Stimulated activated CD8-positive, alpha-beta memory T cell treated with anti-CD3 and anti-CD28 coated beads, Interleukin-4, amount 100 ng/mL, for 1 hour (primary cell): ENCODE measurements at places on chromosomes 5 and 9.
A peak's percentile ranks its signal among the peaks of the same experiment; 100 is the strongest.

DNA sequence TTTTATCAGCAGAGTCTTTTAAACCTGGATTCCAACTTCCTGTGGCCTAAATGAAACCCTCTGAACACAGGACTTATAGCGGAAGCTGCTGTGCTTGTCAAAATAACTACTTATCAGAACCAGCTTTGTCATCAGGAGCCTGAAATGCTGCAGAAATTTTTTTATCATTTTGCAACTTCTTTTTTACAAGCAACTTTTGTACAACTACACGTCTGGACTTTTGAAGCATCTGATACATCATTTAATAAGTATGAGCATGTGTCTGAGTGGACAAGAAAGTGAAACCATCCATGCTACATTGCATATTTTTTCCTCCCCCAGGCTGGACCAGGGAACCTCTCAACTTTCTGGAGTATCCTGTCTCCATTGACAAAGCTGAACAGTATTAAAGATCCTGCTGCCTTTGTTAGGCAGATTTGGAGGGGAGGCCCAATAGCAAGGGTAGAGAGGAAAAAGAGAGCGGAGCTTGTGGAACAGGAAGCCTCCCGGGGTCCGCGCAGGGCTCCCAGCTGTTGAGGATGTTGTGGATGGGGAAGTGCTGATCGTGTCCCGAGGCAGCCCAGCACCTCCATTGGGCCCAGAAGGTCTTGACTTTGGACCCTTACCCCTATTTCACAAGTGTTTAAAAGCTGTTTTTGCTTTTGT lies 196.6 kb downstream of the MSX2 start:
- no peak for DNase-seq

GRCh38 chr5:132748522-132749000 lies 1.3 kb downstream of the CCNI2 start:
- DNase-seq: no peak

DNA sequence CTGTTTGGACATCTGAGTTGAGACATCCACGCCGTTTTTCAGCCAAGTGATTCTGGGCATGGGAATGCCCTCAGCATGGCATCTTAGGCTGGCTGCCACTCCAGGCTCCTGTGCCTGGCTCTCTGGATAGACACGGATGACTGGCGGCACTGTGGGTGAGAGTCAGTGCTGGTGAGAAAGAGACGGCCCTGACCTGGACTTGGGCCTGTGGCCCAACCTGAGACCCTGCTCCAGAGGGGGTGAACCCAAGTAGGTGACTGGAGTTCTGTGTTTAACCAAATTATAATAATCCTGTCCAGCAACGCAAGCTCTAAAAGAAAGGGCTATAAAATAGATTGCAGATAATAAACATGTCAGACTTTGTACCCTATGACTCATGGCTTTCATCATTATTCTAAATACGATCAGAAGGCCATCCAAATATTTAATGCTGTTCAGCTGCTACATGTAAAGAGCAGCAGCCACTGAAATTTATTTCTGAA lies 173.9 kb downstream of the HSPA4 start:
- no peak for DNase-seq

DNA sequence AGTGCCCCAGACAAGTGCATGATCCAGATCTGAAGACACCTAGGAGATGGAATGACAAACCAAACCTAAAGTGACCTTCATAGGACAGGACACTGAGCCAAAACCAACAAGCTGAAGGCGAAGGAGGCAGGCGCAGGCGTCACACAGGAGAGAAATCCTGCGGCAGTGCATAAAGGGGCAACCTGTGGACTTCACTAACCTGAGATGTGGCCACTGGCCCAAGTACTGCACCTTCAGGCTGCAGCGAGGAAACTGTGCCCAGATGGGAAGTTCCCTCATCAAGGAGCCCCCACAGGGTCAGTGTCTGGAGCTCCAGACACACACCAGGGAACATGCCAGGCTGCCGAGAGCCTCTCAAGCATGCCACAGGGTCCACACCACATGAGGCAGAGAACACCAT lies 3.7 kb downstream of the IPPK start:
- no peak for DNase-seq

- DNase-seq: peak; percentile 64
These were observed at the start of gene NOTCH1 for GRCh38 chr9:136545965-136546696. TSS of gene NOTCH1 (minus strand) at chr9:136546048. CDS start at chr9:136545786, 262 bp downstream.

DNA sequence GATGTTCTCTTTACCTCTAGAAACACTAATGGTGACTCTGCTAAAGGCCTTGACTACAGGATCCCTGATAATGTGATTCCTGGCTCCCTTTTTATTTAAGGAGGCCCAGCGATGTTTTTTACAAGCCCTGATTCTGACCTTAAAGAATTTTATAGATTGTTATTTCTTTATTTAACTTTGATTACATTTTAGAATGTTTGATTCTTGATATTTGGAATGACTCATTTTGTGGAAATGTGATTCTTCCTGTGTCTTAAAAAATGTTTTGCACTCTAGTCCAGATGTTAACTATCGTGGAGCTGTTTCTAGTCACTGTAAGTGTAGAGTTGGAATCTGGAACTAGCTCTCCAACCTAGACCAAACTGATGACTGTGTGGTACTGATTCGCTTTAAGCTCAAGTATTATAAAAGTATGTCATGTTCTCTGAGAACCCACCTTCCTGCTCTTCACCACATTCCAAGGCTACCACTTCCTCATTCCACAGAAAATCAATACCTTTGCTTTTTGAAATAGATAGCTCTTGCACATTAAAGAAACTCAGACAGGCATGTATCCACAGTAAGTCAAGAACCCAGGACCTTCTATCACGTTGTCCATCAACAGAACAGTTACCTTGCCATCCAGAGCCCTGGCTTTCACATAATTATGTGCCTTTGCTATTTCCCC lies 65.2 kb downstream of the JMY start:
- no peak for DNase-seq

- DNase-seq: no peak
These were observed 201.8 kb downstream of the FOXD4L6 start for GRCh38 chr9:40926404-40927259.

GRCh38 chr9:133667759-133668450 lies 31.7 kb downstream of the DBH start:
- no peak for DNase-seq

GRCh38 chr5:78657201-78657600 lies 8.6 kb upstream of the LHFPL2 start:
- DNase-seq: no peak

DNA sequence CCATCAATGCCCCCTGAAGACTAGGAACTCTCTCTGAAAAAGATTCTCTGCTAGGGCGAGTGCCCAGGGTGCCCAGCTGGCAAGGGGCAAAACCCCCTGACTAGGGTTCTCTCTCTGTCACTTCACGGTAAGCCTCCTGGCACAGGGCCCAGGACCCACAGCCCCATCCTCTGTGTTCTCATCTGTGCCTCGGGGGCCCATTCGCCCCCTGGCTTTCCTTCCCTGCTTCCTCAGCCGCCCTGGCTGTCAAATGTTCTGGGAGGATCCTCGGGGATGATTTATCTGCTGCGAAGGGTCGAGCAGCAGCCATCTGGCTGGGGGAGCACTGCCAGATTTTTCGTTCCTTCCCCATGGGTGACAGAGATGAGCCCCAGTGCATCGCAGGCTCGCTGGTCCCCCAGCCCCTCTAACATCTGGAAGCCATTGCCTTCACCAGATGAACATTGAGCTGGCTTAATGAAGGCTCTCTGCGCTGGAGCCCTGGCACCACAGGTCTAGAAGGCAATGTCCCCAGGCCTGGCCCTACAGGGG lies 24.2 kb downstream of the HMCN2 start:
- no peak for DNase-seq

- no peak for DNase-seq
These were observed 229.0 kb downstream of the TSSK1B start for GRCh38 chr5:113205807-113206206.

DNA sequence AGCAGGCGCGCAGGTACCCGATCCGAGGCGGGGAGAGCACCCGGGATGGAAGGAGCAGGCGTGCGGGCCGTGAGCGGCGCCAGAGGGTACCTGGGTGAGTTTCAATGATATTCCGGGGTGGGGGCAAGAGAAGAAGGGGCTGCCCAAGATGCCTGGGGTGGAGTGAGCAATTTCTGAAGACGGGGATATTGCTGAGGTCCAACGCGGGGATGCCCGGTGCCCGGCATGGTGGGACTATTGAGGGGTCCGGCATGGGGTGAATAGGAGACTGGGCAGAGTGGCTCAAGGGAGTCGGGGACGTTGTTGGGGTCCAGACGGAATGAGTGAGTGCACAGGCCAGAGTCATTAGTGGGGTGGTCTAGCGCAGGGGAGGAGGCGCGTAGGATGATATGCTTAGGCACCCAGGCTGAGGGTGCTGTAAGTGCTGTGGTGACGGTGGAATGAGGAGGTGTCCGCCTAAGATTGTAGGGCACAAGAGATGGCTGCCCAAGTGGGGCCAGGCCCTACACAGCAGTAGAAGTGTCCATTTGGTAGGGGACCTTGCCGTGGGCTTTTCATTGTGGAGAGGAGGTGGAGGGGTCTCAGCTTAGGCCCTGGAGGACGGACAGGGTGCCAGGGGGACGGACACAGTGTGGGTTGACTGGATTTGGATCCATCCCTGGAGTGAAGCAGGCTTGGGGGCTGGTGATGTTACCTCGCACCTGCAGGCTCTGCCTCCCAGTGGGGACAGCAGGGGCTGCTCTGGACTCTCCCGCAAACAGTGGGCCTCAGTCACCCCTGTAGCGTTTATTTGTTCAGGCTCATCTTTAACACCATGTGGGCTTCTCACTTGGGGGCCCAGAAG lies 719 bp downstream of the MIGA2 start:
- DNase-seq: no peak

- DNase-seq: no peak
These were observed 105.0 kb downstream of the ANKRD55 start for GRCh38 chr5:56128113-56128512.

GRCh38 chr9:33750839-33751339 lies 44.5 kb upstream of the PRSS3 start:
- no peak for DNase-seq

GRCh38 chr9:129806061-129806460 lies 3.1 kb downstream of the TOR1B start:
- no peak for DNase-seq

- no peak for DNase-seq
These were observed 837.1 kb upstream of the SEMA6A start for GRCh38 chr5:117411701-117412100.

DNA sequence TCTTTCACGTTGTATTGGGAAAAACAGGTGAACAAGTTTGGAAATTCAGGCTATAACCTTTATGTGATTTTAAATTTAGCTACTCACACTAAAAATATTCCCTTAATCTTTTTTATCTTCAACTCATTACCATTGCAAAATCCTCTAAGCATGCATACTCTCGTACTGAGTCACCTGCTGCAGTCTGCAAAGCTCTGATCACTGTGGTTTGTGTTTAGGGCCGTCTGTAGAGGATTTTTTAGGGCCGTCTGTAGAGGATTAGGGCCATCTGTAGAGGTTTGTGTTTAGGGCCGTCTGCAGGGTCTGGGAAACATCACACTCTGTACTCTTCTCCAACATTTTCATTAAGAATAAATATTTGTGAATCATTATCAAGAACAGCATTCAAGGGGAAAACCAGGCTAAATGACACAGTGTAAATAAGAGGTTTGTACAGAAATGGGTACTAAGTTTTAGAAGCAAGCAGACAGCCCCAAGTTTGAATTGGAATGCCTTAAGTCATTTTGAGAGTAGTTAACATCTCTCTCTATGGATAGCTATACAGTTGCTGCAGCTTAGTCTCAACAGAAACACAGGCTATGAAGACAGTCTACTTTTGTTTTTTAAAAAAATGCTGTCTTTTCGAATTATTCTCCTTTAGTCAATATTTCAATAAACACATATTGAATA lies 155.0 kb upstream of the TSLP start:
- DNase-seq: no peak

GRCh38 chr5:58069846-58070245 lies 390.0 kb downstream of the PLK2 start:
- no peak for DNase-seq

- DNase-seq: no peak
These were observed 110.7 kb upstream of the FST start for GRCh38 chr5:53369681-53370080.

- DNase-seq: no peak
These were observed 17.3 kb downstream of the SIL1 start for GRCh38 chr5:139180850-139181249.

- DNase-seq: no peak
These were observed 142.5 kb downstream of the DENND1A start for GRCh38 chr9:123787416-123787815.

- DNase-seq: no peak
These were observed 180.8 kb downstream of the LURAP1L start for GRCh38 chr9:12955510-12956163.

- no peak for DNase-seq
These were observed 970 bp upstream of the TRIM32 start for GRCh38 chr9:116686135-116686534.

DNA sequence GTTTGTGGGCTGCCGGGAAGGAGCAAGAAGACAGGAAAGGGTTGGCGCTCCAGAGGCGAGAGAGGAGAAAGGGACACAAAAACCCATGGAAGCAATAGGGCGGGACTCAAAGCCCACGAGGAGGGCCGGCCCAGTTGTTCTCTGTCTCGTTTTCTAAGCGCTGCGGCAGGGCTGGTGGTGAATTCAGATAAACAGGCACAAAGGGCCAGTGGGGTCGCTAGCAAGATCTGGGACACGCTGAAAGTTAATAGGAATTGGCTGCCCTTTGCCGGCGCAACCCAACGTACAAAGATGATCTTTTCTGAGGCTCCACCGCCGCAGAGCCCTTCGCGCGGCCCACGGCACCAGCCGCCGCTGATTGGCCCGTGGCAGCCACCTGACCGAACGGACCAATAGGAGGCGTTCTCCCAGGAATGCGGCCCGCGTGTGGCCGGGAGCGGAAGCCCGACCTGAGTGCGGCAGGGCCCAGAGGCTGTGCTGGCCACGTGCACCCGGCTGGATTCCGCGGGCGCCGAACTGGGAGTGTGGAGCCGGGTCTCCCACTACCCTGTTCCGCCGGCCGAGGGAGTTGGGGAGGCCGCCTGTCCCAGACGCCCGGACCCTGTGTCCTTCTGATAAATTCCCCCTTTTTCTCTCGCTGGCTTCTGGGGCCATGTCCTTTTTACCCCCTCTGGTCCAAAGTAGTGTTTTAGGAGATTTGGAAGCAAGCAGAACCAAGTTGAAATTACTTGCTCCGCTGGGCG lies 16.8 kb upstream of the NSD1 start:
- DNase-seq: peak; percentile 67

- DNase-seq: no peak
These were observed 17.1 kb downstream of the SMARCA2 start for GRCh38 chr9:2032234-2032633.

DNA sequence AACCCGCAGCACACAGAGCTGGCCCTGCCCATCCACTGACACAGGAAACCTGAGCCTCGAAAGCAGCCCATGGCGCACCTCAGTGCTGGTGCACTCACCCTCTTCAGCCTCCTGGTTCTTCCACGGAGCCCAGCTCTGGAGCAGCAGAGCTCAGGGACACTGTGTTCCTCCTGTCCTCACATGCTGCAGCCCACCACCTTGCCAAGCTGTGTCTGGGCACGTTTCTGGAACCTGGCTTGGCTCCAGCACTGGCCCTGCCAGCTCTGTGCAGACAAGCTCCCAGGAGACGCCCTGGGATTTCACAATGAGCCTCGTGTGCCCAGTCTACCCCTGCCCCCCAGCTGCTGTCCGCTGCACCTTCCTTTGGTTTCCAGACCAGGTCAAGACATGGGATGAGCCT lies 119.5 kb downstream of the SYK start:
- no peak for DNase-seq

GRCh38 chr5:179599566-179599965 lies 23.9 kb downstream of the HNRNPH1 start:
- no peak for DNase-seq

GRCh38 chr5:145345511-145346287 lies 489.4 kb downstream of the PRELID2 start:
- no peak for DNase-seq
